ENCODE measurements at places on chromosomes 7 and 10.

DNA sequence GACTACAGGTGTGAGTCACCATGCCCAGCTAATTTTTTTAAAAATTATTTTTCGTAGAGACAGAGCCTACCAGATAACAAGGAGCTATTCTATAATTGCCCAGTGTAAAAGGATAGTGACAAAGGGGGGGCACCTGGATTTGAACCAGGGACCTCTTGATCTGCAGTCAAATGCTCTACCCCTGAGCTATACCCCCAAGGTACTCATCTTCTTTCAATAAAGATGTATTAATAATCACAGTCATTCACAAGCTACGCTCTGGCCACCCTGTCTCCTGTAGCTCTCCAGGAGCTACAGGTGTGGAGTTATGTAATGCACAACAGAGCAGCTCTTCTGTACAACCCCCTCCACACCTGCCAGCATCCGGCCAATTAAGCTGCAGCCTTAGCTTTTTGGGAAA is 83.5 kb downstream of the ZNF777 start:
- DNase-seq: no peak

DNA sequence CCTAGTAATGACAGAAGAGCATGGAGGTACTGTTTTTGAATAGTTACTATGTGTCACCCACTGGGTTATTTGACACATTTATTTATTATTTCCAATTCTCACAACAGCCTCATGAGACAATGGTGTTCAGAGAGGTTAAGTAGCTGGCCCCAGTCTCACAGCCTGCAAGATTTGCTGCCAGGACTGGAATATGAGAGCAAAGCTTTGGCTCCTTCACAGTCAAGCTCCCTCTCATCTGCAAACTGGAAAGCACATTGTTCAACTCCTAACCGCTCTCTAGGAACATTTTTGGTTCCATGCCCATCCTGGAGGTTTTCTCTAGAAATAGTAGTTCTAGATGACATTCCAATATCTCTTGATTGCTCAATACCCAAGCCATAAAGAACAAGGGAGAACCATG is 75.5 kb upstream of the CXCL12 start:
- DNase-seq: peak; percentile 38

GRCh38 chr10:118687472-118687871 is 67.3 kb downstream of the CACUL1 start:
- DNase-seq: no peak

DNA sequence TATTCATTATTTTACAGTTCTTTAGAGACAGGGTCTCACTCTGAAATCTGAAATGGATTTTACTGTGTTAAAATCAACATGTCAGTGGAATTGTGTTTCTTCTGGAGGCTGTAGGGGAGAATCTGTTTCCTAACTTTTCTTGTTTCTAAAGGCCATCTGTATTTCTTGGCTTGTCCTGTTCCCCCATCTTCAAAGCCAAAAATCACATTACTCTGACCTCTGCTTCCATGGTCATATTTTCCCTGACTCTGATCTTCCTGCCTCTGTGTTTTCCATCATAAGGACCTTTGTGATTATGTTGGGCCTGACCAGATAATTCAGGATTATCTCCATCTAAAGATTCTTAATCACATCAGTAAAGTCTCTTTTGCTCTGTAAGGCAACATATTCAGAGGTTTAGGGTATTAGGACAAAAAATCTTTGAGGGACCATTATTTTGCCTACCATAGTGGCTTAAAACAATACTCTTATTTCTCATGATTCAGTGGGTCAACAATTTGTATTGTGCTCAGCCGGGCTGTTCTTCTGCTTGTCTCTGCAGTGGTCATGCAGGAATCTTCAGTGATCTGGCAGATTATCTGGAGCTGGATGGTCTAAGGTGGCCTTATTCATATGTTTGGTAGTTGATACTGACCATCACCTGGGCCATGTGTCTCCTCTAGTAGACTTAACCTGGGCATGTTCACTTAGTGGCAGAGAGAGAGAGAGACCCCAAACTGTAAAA is 5.7 kb downstream of the ANLN start:
- DNase-seq: peak; percentile 33

DNA sequence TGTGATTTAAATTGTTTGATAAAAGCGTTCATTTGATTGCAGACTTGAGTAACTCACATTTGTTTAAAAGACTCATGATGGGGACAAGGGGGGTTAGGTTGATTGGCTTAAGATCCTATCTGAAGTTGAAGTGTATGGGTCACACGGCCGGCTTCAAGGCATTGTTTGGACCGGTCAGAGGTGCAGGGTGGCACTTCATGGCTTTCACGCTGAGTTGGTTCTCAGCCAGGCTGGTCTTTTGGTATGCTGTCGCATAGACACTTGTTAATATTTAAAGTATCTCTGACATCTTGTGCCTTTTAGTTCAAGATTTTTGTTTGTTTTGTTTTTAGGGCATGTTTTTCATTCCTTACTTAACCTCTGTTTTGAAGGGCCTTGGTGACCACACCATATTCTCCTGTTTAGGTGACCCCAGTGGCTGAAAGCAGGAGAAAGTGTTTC is 58.1 kb downstream of the CCNY start:
- DNase-seq: no peak

DNA sequence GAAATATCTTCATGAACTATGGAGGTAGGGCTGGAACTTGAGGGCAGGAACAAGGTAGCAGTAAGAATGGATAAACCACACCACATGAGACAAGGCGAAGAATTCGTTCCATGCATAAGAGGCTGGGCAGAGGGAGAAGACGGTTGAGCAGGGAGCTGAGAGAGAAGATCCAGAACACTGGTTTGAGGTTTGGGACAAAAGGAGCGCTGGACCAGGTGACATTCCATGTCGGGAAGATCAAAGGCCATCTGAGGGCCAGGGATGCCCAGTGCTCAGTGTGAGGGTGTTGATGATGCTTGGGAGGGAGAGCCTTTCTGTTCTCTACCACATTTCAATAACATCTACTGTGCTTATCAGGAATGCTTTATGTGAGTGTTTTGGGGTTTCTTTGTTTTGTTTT is 52.8 kb downstream of the WIPF3 start:
- no peak for DNase-seq

DNA sequence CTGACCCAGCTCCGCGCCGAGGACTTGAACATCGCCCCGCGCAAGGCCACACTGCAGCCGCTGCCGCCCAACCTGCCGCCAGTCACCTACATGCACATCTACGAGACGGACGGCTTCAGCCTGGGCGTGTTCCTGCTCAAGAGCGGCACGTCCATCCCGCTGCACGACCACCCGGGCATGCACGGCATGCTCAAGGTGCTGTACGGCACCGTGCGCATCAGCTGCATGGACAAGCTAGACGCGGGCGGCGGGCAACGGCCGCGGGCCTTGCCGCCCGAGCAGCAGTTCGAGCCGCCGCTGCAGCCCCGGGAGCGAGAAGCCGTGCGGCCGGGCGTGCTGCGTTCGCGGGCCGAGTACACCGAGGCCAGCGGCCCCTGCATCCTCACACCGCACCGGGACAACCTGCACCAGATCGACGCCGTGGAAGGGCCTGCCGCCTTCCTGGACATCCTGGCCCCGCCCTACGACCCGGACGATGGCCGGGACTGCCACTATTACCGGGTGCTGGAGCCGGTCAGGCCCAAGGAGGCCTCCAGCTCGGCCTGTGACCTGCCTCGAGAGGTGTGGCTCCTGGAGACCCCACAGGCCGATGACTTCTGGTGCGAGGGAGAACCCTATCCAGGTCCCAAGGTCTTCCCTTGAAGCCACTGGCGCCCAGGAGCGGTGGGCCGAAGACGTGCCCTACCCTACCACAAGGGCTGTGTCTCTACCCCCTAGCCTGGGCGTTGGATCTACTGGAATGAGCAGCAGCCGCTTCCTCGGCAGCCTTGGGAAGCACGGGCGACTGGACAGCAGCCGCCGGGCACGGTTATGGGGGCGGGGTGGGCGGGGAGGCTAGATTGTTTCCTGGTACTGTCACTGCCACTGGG is 945 bp downstream of the ADO start:
- peak; percentile 38 for DNase-seq

GRCh38 chr10:51119441-51119840 is 45.2 kb downstream of the PRKG1 start:
- no peak for DNase-seq

- DNase-seq: no peak
Observed at GRCh38 chr10:71367271-71367670, 29.4 kb upstream of the CDH23 start.

GRCh38 chr7:47256016-47256415 is 325.9 kb downstream of the TNS3 start:
- peak; percentile 76 for DNase-seq

DNA sequence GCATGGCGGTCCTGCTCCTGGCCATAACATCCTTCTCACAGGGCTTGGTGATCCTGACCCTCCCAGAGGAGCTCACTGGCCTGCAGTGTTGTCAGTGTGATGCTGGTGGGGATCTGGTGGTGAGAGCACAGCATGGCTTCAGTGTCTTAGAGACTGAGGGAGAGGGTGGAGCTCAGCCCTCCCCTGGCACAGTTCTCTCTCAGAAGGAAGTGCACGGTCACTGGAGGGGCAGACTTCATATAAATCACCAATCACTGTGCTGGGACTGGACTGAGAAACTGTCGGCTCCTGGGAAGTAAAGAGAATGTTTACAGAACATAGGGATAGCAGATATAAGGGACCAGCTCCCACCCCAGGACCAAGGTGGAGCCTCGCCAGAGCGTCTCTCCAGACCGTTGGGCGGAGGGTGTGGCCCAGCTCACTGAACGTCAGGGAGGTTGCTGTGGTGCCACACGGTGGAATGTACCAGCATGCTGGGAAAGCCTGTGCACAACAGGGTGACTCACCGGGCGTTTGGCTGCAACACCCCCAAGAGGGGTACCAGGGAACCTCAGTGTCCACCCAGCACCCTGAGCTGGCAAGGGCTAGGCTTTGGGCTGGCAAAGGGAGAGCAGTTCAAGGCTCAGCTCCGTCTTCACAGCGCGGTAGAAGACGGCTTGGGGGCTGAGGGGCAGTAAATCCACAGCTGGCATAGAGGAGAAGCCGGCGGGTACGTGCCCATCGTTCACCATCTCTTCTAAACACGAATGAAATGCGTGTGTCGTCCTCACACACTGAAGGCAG is 8.8 kb upstream of the GET4 start:
- peak; percentile 87 for DNase-seq

DNA sequence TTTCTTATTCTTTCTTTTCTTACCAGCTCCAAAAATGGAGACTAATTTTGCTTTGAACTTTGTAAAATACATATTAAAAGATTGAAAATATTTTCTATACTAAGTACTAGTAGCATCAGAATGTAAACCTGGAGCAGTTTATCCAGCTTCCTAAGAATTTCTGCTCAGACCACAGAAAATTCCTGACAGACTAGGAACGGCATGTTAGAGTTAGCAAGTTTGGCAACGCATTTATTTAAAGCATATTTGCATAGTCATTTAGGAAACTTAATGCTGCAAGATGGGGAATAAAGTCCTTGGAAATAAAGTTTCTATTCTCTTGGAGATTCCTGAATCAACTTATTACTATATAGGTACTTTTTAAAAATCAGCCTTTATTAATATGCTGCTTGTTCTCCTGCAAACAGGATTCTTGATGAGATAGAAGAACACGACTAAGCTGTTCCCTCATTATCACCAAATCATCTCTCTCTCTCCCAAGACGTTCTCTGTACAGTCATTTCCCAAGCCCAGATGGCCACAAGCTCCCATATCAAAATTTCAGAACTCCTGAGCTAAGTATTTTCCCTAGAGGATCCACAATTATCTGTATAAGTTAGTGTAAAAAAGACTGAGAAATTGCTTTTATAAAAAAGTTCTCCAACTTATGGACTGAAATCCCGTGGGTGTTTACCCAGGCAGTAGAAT is 305.8 kb upstream of the NEBL start:
- peak; percentile 51 for DNase-seq

GRCh38 chr10:129935102-129935866 is 28.8 kb downstream of the EBF3 start:
- no peak for DNase-seq

- no peak for DNase-seq
Observed at GRCh38 chr7:159027789-159028507, 116.7 kb downstream of the VIPR2 start.

DNA sequence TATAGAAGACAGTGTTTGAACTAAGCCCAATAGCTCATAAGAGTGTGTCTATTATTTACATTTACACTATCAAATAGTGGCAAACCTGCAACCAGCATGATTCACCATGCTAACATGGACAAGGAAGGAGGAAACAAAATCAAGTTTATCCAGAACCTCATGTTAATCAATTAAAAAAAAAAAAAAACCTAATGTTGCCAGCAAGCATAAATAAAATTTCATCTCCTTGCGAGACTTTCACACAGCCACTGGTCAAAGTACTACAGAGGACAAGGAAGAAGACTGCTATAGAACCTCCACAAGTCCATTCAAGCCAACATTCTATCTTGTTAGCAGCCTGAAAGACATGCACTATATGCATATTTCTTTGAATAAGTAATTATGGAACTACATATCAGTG is 9.7 kb downstream of the TM9SF3 start:
- DNase-seq: no peak

DNA sequence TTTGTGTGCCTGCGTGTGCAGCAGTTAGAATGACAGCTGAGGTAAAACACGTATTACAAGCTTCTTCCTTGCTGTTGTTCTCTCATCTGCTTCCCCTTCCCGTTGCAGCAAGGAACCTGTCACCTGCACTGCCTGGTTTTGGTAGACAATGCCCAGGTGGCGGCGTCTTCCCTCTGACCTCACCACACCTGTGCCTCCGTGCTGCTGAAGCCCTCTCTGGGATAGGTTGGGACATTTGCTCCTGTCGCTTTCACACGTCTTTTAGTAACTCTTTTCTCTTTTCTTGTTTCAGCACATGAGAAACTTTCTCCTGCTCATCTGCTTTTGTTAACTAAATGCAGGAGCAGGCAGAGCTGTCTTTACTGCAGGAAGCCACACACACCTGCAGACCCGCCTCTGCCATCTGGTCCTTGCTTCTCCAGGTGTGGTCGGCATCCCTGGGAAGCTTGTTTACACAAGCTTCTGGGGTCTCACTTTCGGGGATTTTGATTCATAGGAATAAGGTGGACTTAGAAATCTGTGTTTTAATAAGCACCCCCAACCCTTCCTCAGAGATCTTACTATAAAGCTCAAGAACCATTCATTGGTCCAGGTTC is 60.7 kb upstream of the EXOC6 start:
- DNase-seq: no peak

GRCh38 chr7:77467408-77467807 is 51.3 kb upstream of the GSAP start:
- no peak for DNase-seq

All from fibroblast of gingiva (primary cell).